Ovary (tissue), 10 donors: ENCODE measurements at places on chromosomes 6 and 20.

DNA sequence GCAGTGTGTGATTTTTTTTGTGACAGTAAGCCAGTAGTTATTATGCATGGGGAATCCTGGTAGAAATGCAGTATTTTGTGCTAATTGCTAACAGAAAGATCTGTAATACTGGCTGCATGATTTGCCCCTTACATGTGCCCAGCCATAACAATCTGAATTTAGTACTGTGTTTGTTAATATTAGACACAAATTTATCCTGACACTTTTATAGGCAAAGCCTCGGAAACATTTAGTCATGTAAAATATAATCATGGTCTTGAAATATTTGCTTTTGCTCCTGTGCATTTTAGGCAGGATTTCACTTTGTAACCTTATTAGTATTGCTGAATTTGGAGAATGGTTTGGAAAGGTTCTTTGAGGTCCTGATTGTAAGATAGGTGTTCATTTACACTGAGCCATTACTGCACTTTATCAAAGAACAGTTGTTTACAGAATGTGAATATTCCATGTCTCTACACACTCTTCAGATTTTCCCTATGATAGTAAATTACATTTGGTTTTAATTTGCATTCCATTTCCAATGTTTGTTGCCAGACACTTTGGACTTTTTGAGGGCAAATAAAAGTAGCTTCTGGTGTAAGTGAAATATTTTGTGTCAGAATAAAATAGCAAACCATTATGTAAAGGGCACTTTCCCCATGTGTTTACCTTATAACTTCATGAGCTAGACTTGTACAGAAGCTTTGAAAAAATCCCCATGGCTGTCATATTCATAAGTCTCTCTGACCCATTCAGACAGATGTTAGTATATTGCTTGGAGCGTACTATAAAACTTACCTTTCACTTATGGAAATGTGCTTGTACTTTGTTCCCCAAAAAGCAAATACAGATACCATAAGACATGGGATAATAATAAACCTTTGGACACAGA is 349.9 kb downstream of the ARHGAP18 start:
- DNase-seq, result no peak

GRCh38 chr6:16285467-16286150 is 47.2 kb downstream of the GMPR start:
- no peak for DNase-seq

DNA sequence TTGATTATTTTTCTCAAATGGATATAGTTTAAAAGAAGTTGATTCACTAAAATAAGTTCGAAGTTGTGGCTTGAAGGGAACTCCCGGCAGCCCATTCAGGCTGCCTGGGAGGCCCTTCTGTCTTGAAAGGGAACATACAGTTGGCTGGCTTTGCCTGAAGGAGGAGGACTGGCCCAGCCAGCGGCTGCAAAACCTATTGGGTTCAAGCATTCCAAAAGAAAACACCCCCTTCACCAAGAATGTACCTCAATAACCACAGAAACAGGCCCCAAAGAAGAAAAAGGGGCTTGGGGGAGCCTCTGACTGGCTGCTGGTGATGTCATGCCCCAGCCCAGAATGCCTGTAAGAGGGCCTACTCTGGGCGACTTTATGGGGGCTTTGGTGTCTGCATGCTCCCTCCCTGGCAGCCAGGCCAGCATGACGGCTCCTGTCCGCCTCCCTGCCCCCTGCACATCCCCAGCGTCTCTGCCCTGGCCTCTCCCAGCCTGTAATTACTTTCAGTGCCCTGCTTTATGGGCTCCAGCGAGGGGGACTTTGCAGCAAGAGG is 36.5 kb downstream of the MAFB start:
- no peak for DNase-seq

DNA sequence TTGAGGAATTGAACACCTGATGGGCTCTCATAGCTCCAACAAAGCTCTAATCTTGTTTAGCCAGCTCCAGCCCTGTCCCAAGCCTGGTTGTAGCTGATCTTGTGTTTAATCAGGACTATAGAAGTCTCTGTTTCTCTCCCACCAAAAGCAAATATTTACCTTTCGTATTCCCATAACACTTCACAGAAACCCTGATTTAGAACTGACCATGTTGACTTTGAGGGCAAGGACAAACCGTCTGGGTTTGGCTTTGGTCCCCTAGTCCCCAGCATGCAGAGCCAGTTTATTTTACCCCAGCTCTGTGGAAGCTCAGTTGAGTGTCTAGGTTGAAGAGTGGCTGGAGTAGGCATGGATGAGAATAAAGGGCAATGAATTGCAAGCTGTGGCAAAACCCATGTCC is 18.0 kb upstream of the SIM1 start:
- DNase-seq, result no peak

- DNase-seq, result peak; percentile 48
Observed at GRCh38 chr6:167825332-167826229, 1.1 kb upstream of the AFDN start.

- DNase-seq, result no peak
Observed at GRCh38 chr20:33992145-33992922, 1.4 kb upstream of the RALY start.

DNA sequence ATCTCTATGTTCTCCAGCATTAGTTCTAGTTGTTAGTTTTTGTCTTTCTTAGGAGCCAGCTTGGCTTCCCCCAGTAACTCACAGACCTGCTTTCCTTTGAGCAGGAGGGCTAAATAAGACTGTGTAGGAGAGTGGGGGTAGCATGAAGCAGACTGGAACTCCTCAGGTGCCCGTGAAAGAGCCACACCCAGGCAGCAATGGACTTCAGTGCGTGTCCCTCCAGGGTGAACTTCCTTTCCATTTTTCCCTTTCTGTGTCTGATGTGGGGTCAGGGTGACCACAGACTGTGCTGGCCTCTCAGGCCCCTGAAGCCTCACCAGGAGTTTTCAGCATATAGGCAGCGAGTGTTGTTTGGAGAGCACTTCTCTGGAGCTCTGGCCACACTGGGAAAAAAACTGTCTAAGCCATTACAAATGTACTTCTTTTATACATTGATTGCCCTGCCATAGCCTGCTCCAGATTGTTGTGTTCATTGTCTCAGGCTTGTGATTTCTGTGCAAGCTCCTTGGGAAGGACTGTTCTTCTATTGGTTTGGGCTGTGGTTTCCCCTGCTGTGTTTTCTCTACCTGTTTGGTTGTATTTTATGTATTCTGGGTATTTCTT is 55.7 kb downstream of the SH3BGRL2 start:
- DNase-seq, result no peak

- DNase-seq, result no peak
Observed at GRCh38 chr6:140256248-140256647, 881.8 kb upstream of the CITED2 start.

DNA sequence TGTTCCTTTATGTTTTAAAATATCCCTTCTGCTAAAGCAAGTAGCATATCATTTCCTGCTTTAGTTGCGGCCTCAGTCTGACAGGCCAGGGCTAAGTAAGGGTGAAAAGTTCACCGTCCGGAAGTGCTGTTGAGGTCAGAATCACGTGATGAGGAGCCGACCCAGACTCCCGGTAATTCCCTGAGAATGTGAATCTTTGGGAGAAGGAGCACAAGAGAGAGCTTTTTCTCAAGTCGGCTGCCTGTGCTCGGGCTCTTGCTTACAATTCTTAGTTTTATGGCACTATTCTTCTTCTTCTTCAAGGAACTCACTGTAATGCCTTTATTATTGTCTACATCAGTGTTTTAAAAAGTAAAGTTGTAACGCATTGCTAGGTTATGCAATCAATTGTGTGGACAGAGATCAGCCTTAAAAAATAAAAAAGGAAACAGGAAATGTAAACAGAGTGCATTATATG is 309.3 kb downstream of the PRL start:
- DNase-seq, result peak; percentile 80

- no peak for DNase-seq
Observed at GRCh38 chr6:25419879-25420278, 140.7 kb downstream of the CARMIL1 start.

- DNase-seq, result no peak
Observed at GRCh38 chr6:126337323-126337722, 2.6 kb upstream of the CENPW start.

DNA sequence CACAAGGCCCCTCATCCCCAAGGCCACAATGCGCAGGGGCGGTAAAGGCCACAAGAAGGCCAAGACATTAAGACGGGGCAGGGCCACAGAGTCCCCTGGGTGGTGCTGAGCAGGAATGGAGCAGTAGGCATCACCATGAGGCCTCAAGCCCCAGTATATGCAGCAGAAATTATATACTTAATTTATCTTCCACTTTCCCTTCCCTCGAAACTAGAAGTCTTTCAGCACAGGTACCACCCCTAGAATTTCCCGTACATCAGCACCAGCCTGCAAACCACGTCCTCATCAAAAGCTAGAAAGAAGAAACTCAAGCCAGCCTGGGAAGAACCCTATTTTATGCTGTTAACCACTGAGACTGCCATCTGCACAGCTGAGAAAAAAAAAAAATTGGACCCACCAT is 89.4 kb downstream of the PLG start:
- DNase-seq, result no peak

- no peak for DNase-seq
Observed at GRCh38 chr6:2940010-2940850, 31.1 kb downstream of the SERPINB6 start.

DNA sequence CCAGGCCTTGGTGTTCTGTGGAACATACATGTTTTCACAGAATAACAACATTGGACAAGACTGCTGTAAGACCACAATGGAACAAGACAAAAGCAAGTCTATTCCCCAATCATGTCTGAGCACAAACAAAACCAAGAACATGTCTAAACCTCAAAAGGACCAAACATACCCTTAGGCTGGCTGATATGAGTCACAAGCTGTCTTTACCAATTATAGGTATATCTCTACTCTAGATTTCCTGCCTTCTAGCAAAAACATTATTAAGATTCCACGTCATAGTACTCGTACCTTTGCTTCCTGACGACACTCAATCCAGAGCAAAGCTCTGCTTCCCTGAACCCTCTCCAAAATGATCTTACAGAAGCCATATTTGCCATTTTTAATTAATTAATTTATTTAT is 15.4 kb upstream of the L3MBTL1 start:
- DNase-seq, result no peak

GRCh38 chr6:113476937-113477839 is 380.0 kb upstream of the MARCKS start:
- DNase-seq, result no peak

GRCh38 chr6:63424636-63425035 is 104.9 kb upstream of the LGSN start:
- DNase-seq, result no peak
